ENCODE measurements at places on chromosomes 16 and 17. TPM values are rescaled to one million over a fixed set of nuclear protein-coding genes. Genes with fewer than 3 reads are reported as not detected.

MYO15A gene
- under 0.01 TPM for total RNA-seq

GRAPL gene
- 36.1 TPM for total RNA-seq

RHOT2 gene
- 32.9 TPM for total RNA-seq

RAB26 gene
- 0.84 TPM for total RNA-seq

SEPTIN1 gene
- not detected for total RNA-seq

TNK1 gene
- 3.6 TPM for total RNA-seq

PPP1R1B gene
- total RNA-seq, result not detected

EPOP gene
- total RNA-seq, result 0.65 TPM

TAC4 gene
- total RNA-seq, result not detected

SPAG5 gene
- total RNA-seq, result 47.7 TPM

ZG16 gene
- not detected for total RNA-seq

GAS7 gene
- total RNA-seq, result 6.7 TPM

SPNS3 gene
- total RNA-seq, result 0.34 TPM

WSCD1 gene
- total RNA-seq, result 43.6 TPM

PIK3R6 gene
- not detected for total RNA-seq
